ENCODE measurements at places on chromosomes 11 and 22.
A peak's percentile ranks its signal among the peaks of the same experiment; 100 is the strongest.

DNA sequence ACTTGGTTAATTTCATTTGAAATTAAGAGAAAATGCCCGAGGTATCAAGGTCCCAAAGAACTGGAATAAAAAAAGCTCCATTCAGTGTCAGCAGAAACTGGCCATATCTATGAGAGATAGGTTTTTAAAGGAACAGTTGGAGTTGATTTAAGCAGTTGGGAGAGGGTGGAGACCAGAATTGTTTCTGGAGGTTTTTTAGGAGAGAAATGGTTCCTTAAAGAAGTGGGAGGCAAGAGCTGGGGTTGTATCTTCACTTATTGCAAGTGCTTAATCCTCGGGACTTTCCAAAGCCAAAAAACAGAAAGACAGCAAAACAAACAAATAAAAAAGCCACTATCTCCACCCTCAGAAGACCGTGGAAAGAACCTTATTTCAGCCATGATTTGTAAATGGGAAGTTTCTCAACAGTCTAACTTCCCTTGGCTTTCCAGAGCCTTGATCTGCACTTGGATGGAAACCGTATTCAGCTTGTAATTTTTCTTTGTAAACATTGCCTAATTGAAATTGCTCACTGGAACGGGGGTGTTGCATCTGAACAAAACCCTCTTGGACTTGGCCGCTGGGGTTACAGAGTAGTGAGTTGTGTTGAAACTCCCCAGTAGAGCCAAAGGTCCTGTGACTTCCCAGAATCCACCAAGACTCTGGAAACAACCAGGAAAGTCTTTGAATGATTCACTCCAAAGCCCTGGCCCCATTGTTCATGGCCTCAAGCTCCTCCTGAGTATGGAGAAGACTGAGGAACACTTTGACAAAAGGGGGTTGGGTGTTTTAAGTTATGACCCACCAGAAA lies 115.6 kb downstream of the SLC1A2 start:
- DNase-seq, result no peak

- DNase-seq, result no peak
These were observed 60.6 kb downstream of the PPP6R2 start for GRCh38 chr22:50403701-50404101.

DNA sequence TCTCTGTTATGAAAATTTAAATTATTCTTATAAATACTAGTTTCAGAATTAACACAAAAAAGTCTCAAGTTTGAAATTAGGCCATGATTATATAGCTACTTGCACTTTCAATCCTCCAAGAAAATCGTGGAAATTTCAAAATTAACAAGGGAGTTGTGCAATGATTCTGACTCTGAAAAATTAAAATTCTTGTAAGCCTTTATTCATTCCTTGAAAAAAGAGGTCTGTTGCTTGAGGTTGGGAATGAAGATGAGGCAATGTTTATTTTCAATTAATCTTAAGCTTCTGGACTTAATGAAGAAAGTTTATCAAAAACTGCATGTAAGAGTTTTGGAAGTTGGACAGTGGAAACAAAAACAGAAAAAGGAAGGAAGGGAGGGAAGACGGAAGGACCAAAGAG lies 128.2 kb upstream of the FIBIN start:
- no peak for DNase-seq

- no peak for DNase-seq
These were observed 16.6 kb downstream of the DGAT2 start for GRCh38 chr11:75785187-75785586.

- DNase-seq, result no peak
These were observed at the start of gene SYT12 for GRCh38 chr11:67022961-67023956. TSS of gene SYT12 (plus strand) at chr11:67023134. CDS start at chr11:67030145, 7,011 bp downstream.

DNA sequence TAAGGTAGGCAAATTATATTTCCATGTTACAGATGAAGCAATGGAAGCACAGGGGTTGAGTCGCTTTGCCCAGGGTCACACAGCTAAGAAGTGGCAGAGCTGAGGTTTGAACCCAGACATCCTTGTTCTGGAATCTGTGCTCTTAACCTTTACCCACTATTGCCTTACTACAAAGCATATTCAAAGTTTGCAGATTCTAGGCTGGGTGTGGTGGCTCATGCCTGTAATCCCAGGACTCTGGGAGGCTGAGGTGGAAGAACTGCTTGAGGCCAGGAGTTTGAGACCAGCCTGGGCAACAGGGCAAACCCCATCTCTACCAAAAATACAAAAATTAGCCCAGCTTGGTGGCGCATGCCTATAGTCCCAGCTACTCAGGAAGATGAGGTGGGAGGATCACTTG lies 27.8 kb upstream of the TFIP11 start:
- no peak for DNase-seq

- DNase-seq, result no peak
These were observed 13.8 kb downstream of the TOM1 start for GRCh38 chr22:35313311-35314121.

GRCh38 chr11:95720195-95720594 lies 69.4 kb downstream of the FAM76B start:
- no peak for DNase-seq

DNA sequence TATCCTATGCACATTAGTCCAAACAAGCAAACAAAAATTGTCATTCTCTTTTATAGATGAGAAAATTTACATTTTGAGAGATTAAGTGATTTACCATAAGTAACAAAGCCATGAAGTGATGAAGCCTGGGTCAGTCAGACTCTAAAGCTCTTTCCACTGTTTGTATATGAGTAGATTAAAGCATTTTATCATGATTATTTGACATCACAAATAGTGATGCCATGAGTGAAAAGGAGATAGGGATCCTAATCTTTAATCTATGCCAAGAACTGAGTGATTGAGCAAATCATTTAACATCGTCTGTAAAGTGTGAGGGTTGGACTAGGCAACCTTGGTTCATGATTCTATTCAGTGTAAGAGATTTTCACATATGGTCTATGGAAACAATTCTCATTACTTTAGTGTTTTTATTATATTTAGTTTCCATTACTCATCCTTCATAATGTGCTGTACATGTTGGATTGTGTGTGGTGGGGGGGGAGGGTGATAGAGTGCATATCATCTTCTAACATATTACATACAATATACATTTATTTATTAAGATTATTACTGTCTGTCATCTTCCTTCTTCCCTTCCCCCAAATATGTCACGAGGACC lies 50.7 kb downstream of the ARHGEF12 start:
- DNase-seq, result no peak

- DNase-seq, result no peak
These were observed 275.4 kb upstream of the MPPED2 start for GRCh38 chr11:30861531-30861930.

DNA sequence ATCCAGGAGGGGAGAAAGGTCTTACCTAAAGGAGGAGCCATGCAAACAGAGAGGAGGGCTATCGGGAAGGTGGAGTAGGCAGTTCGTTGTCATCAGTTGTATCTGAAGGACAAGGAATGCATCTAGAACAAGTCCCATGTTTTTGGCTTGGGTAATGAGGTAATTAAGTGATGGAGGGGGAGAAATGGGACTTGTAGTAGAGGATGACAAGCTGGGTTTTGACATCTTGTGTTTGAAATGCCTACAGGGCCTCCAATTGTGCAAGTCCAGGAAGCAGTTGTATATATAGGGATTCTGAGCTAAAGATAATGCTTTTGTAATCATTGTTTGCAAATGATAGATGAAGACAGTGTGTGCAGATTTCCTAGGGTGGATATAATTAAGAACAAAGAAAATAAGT lies 622.8 kb downstream of the NTM start:
- no peak for DNase-seq

DNA sequence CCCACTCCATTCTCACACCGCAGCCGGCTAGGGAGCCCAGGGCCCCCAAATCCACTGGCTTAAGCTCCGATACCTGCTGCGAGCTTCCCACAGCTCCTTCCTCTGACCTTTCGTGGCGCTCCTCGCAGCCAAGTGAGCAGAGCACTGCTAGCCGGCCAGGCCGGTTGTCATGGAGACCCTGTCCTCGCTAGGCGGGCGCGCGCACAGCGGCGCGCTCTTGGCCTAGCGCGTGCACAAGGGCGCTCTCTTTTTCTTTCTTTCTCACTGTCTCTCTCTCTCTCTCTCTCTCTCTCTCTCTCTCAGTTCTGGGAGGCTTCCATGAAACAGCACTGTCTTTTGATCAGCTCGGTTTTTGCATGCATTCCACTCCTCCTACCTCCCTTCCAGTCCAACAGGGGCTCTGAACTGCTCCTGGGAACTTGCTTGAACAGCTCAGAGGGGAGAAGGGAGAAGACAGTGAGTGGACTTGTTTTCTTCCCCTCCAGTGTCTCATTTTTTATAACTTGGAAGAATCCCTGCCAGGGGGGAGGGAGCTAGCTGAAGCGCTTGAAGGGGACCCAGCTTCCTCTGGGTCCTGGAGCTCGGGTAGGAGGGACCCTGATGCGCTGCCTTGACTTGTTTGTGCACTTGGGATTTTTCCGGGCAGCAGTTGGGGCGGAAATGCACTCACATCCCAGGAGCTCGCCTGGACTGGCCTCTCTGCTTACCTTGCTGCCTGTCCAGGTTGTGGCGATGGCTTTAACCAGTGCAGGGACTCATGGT lies 100.3 kb upstream of the AKIP1 start:
- DNase-seq, result peak; percentile 75

DNA sequence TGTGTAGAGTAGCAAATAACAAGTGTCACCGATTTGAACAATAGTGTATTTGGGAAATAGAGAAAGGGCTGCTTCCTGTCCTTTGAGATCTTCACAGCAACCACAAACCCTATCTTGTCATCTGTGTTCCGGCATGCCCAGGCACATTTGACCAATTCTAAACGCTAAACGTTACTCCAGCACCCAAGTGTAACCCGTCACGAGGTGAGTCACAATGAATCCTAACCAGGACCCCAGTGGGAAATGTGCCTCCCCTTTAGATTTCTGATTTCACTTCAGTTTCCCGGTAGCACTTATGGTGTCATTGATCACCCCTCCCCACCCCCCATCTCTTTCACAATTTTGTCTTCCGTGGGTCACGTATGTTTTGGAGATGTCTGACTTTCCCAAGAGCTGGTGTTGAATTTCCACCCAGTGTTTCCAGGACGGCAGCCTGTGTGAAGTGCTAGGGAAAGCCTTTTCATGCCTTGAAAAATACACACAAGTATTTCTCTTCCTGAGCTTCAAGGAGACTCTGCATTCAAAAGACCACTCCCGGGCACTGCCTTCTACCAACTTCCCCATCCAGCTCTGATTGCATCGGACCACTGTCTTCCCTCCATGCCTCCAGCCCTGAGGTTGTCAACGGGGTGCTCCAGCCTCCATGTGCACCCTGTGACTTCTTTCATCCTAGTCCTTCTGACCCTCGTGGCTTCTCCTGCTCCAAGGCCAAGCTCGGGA lies 10.5 kb upstream of the C11orf24 start:
- no peak for DNase-seq

DNA sequence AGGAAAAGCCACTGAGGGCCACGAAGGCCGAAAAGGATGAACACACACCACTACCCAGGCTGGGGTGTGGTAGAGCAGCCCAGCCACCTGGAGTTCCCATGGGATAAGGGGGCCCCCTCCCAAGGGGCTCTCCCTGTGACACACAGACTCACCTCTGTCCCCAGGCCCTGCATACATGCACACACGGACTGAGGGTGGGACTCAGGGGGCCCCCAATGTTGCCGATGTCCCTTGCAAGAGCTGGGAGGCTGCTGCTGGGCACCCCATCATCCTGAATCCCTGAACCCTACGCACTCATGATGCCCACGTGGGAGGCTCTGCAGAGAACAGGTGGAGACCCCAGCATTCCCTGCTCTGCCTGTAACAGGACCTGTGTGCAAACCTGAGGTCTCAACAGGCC lies 14.5 kb downstream of the SHANK2 start:
- DNase-seq, result no peak

GRCh38 chr11:69355959-69356702 lies 62.2 kb downstream of the MYEOV start:
- no peak for DNase-seq

DNA sequence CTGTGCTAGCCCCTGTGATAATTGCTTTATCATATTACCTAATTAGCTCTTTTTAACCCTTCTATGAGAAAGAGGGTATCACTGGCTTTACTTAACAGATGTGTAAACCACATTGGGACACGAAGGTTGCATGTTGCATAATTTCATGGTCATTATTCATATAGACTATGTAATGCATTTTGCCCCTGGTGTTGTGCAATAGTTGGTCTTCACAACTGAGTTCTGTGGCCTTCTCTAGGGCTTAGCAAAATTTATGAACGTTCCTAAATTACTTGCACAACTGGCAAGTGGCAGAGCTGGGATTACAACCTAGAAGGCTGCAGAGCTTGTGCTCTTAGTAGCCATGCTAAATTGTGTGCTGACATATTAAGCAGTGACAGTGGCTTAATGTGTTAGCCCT lies 34.6 kb upstream of the PDGFD start:
- DNase-seq, result no peak

Data from NCI-H1930 (cell line).